DMS53 (cell line): ENCODE measurements at places on chromosomes 6 and 20.

GRCh38 chr20:51712501-51713212 is 55.5 kb downstream of the ATP9A start:
- DNase-seq, result no peak

DNA sequence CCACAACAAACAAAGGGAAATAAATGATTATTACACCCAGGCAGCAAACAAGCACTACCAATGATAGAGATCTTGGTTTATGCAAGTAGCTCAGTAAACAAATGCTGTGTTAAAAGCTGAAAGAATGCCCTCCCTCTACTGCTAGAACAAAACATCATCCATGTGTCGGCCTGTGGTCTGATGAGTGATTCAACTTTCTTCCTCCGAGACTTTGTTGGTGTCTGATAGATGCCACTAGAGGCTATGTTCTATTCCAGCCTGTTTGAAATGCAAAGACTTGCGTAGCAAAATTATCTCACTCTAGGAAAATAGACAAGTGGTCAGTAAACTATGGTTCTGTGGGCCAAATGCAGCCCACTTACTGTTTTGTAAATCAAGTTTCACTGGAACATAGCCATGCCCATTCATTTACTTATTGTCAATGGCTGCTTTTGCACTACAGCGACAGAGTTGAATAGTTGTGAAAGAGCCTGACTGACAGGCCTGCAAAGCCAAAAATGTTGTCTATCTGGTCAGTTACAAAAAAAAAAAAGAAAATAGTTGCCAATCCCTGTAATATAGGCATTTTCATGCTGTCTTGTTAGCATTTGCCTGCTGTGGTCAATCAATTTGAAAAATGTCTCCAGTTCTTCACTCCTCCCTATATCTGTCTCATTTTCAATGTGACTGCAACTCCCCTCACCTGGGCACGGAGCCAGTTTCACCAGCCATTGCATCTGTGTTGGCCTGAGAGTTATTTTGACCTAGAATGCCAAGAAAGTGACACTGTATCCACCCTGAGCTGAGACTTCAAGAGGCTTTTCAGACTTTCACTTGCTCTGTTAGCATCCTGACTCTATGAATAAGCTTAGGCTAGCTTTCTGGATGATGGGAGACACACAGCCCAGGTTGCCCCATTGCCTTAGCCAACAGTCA is 544.6 kb upstream of the BTBD3 start:
- DNase-seq, result no peak

GRCh38 chr6:35240838-35241801 is 18.4 kb upstream of the ZNF76 start:
- peak; percentile 76 for DNase-seq

DNA sequence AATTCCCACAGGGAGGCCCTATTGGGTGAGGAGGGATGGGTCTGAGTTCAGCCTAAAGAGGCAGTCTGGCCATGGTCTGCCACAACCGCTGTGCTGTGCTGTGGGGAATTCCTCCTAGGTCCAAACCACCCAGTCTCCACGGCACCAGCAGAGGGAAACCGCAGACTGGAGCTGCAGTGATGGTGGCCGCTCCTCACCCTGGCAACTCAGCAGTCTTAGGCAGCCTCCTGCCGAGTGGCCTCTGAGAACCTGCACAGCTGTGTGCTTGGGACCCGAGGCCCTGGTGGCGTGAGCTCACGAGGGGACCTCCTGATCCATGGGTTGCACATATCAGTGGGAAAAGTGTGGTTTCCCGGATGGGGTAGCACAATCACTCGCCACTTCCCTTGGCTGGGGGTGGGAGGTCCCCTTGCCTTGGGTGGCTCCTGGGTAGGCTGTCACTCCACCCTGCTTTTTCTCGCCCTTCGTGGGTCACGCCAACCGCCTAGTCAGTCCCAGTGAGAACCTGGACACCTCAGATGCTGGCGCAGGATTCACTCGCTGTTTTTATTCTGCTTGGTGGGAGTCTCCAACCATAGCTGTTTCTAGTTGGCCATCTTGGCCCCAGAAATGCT is 242.2 kb downstream of the CDH26 start:
- no peak for DNase-seq

GRCh38 chr20:4041748-4042411 is 26.5 kb upstream of the RNF24 start:
- DNase-seq, result peak; percentile 89

DNA sequence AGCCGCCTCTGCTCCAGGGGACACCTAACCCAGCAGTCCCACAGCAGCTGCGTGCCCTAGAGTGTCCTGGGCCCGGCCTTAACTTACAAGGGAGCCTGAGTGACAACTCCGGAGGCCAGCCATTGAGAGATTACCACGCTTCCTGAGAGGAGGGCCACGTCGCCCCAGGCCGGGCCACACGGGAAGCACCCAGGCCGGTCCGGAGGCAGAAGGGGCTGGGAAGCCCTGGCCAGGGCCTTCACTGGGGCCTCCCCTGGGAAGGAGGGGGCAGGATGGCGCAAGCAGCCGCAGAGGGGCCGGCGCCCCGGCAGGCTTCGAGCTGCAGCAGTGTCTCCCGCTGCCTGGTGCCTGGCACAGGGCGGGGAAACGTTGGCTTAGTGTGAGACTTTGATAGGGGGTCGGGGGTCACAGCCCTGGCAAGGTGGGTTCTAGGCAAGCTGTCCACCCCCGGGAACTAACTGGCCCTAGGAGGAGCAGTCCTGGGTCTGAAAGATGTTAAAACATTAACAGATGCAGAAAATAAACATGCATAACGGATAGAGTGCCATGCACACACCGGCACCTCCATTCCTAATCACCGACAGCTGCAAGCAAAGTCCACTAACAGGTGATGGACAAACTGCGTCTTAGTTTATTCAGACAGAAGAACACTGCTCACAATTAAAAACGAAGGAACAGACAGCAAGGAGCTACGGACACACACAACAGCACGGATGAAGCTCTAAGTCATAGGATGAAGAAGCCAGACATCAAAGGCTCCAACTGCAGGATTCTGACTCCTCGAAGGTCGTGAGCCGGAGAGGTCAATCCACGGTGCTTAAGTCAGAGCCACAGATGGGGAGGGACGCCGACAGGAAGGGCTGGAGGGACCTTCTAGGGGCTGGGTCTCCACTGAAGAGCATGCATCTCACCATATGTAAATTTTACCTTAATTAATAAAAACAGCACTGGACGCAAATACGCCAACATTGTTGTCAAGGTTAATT is 17.4 kb downstream of the CHRNA4 start:
- DNase-seq, result no peak

DNA sequence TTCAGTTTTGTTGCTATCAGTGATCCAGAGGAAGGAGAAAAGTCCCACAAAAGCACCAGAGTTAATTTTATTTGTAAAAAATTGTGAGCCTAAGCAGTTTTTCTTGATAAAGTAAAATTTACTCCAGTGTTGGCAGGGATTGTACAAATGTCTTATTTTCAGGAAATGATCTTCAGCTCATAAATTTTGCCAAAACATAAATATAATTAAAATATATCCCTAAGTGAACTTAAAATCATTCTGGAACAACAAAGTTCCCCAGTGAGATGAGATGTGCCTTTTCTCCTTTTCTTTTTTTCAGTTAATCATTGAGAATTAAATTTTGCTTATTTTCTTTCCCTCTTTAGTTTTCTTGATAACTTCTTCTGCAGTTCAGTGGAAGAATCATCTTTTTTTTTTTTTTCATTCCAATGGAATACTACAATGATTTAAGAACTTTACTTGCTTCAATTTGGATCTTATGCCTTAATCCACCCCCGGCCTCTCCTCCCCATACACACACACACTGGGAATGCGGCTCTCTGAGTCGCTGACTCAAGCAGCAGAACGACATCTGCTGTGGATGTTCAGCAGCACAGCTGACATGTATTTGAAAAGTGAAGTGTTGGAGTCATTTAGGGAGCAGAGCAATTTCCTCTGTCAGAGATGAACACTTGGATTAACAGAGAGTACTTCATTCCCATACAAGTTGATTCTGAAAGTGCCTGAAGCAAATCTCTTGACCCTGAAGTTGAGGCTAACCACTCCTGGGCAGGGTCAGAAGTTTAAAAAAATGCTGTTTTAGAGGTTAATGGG is 27.7 kb upstream of the LAMA4 start:
- peak; percentile 84 for DNase-seq

GRCh38 chr20:49380337-49380780 is 102.1 kb downstream of the KCNB1 start:
- DNase-seq, result no peak

GRCh38 chr6:84193114-84193708 is 34.2 kb downstream of the CEP162 start:
- peak; percentile 21 for DNase-seq

GRCh38 chr20:19990850-19991249 is 26.3 kb upstream of the NAA20 start:
- no peak for DNase-seq

DNA sequence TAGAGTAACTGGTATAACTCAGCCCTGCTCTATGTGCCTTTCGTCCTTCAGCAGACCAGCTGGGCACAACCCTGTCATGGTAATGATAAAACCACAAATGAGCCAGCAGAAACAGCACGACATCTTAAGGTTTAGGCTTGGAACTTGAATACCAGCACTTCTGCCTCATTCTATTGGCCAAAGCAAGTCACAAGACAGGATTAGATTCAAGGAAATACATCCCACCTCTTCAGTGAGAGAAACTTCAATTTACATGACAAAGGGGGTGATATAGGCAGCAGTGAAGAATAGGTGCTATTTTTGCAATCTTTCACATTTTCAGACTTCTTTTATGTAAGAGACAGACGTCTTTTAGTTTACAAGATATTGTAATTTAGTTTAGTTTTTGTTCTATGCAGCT is 69.8 kb upstream of the SLC35F1 start:
- DNase-seq, result no peak

- no peak for DNase-seq
These were observed 236.9 kb downstream of the EPM2A start for GRCh38 chr6:145498425-145498824.

GRCh38 chr6:28892525-28892924 is 31.3 kb downstream of the TRIM27 start:
- no peak for DNase-seq

DNA sequence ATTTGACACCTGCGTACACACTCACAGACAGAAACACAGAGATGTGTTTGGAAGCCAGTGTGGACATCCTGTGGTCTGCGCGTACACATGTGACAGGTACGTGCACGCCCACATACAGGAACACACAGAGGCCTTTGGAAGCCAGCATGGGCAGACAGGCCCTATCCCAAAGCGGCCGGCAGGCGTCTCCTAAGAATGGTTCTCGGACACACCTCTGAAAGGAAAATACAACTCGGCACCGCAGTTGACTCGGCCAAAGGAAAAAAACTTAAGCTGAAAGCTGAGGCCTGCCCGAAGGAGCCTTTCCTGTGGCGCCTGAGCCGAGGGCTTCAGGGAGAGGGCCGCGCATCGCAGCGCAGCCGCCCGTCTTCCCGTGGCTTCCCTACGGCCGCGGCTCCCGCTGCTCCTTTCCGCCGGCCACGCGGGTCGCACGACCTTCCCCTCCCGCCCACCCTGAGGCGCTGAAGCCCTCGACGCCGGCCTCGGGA is 1.4 kb upstream of the CEP43 start:
- peak; percentile 78 for DNase-seq

GRCh38 chr6:42315991-42316970 is 98.6 kb upstream of the MRPS10 start:
- DNase-seq, result no peak

DNA sequence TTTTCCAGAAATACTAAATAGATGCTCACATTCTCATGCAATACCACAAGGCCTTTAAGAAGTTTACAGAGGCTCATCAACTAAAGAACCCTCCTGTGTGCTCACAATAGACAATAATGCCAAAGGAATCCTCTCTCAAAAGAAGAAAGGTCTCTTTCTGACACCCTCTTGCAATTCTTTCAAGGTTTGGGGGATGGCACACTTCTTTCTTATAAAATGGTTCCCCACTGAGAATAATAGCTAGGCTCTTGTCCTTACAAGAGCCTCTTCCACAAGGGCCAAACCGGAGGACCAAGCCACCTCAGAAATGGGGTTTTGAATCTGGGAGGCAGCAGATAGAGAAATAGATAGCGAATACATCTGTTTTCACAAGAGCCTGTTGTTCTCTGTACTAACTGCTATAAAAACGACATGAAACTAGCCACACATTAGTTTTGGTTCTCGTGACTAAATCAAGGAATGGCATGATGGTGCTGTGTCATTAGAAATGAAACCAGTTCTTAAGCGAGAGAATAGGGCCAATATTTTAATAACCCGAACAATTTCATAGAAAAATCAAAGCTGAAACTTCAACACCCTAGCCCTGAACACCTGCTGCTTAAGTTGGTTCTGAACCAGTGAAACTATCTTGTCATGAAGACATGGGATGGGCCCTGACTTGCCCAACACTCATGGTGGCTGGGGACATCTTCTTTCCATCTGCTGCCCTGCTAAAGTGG is 81.1 kb downstream of the PRDM1 start:
- no peak for DNase-seq

DNA sequence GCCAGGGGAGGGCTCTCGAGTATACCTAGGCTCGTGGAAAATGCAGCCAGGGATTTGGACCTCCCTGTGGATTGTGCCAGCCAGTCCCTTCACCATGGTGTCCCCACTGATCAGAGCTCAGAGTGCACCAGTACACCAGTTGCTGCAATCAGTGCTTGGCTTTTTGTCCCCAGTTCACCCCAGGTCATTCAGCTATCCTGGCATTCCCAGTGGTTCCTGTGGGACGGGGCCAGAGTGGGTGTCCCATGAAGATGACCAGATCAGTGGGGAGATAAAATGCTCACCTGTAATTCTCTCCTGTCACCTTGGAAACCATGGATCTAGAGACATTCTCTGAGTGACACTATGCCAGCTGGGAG is 23.8 kb downstream of the MAS1 start:
- no peak for DNase-seq

DNA sequence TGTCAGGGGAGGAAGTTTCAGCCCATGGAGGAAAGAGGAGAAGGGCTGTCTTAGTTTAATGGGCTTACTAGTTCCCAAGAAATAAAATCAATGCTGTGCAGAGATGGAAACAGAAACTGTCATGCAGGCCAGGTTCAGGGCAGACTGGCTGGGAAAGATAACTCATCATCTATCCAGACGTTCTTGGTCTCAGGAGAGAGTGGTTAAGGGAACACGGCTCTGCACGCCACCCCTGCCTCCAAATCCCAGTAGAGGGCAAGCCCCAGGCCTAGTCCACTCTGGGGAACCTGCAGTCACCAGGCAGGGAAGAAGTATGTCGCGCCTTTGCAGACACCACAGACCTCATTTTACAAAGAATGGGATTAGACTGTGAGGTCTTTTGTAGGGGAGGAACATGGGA is 12.5 kb downstream of the ALDH8A1 start:
- no peak for DNase-seq

- no peak for DNase-seq
These were observed 75.6 kb downstream of the IRF4 start for GRCh38 chr6:467111-467510.

- DNase-seq, result no peak
These were observed 19.8 kb upstream of the STXBP5 start for GRCh38 chr6:147184379-147184778.

GRCh38 chr6:73050706-73051105 is 174.6 kb downstream of the KHDC1L start:
- no peak for DNase-seq

- DNase-seq, result peak; percentile 48
These were observed 621 bp downstream of the GPR63 start for GRCh38 chr6:96836631-96837080.

DNA sequence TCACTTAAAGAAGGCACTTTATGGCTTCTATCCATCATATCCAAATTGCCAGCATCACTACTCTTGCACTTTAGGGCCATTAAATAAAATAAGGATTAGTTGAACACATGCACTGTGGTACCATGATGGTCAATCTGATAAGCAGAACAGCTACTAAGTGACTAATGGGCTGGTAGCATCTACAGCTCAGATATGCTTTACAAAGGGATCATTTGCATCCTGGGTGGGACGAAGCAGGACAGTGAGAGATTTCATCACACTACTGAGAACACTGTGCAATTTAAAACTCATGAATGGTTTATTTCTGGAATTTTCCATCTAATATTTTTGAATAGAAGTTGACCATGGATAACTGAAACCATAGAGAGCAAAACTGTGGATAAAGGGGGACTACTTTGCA is 25.1 kb upstream of the ZSCAN9 start:
- DNase-seq, result no peak
